Thoracic aorta (tissue), 2 donors: ENCODE measurements at places on chromosomes 7 and 10. TPM values are rescaled to one million over a fixed set of nuclear protein-coding genes. Genes with fewer than 3 reads are reported as not detected.

DNA sequence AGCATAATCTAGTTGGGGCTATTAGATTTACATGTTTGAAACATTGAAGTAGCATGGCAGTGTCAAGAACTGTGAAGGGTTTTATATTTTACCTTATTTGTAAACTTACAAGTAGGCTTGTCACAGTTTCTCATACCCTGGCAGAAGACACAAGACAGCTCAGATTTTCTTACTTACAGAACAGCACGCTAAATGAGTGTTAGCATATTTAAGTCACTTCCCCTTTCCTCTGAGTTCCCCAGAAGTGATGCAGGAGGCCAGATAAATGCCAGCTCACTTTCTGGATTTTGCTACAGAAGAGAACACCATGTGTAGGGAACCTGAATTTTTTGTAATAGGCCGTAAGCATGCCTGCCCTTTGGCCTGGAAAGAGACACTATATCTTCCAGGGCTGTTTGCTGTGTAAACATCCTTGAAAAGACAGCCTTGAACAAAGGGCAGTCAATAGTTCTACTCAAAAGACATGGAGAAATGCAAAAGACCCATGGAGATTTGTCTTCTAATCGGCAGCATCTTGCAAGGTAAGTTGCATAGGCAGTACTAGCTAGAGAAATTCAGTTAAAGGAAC lies 279.1 kb downstream of the PHF14 start:
- no peak overlapping the region for H3K4me3 ChIP-seq
- no peaks in the 10 kb centered on the region for H3K36me3 ChIP-seq

- H3K27me3 ChIP-seq = no peaks in the 10 kb centered on the region
- H3K4me3 ChIP-seq = peak overlapping the region; percentile 17
- DNase-seq = no peak
- H3K4me1 ChIP-seq = peaks cover 51% of the 10 kb centered on the region
These were observed 115.4 kb downstream of the ARID5B start for GRCh38 chr10:62016623-62017490.

DNA sequence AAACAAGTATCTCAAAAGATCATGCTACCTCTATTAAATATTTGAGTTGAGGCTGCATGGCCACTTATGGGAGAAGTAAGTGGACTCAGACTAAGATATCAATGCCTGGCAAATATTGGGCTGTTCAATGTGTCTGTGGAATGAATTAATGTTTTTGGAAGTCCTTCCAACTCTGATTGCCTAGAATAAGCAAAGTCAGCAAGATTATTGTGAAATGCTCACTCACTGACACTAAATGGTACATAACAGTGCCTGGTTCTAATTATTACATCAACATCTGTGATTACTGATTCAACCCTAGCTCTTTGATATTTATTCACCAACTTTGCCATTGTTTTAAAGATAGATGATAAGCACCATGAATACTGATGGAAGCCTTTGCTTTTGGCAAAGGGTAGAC lies 45.5 kb upstream of the HDAC9 start:
- H3K4me3 ChIP-seq = no peak overlapping the region
- H3K27ac ChIP-seq = no peak overlapping the region
- no peaks in the 10 kb centered on the region for H3K4me1 ChIP-seq
- H3K36me3 ChIP-seq = no peaks in the 10 kb centered on the region

- DNase-seq = no peak
- H3K27me3 ChIP-seq = no peaks in the 10 kb centered on the region
- no peak overlapping the region for H3K27ac ChIP-seq
- H3K4me3 ChIP-seq = no peak overlapping the region
These were observed 462.9 kb upstream of the ZMIZ1 start for GRCh38 chr10:78605800-78606350.

DNA sequence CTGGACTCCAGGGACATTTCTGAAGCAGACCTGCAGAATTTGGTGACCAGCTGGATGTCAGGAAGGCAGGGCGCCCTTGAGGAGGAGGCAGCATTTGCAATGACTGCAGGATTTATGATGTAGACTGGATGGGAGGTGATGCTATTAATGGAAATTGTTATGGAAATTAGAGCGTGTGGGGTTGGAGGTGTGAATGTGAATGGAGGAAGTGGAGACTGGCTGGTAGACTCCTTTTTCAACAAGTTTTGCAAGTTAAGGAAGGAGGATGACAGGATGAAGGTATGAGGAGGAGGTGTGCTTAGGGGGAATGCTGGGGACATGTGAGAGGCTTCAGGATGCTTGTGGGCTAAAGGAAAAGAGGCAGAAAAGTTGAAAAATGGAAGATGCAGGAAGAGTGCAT lies 137.0 kb downstream of the TMEM178B start:
- H3K27me3 ChIP-seq = no peaks in the 10 kb centered on the region
- H3K27ac ChIP-seq = no peak overlapping the region
- no peak for DNase-seq
- H3K4me3 ChIP-seq = no peak overlapping the region
- no peaks in the 10 kb centered on the region for H3K36me3 ChIP-seq

DNA sequence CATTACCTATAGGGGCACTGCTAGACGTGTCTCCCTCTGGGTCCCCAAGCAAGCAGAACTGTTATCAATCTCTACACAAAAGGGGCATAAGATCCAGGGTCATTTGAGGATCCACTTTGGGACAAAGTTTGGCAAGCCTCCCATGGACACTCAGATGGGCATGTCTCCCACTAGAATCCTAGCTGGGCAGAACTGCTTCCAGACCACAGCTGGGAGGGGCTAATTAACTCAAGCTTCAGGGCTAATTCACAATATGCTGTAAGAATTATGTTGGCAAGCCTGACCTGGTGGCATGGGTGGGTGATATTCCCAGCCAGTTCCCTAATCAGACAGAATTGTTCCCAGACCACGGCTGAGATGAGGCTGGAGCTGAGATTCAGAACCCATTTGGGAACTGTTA lies 738.4 kb upstream of the FZD8 start:
- H3K36me3 ChIP-seq = no peaks in the 10 kb centered on the region
- H3K4me1 ChIP-seq = peaks cover 4% of the 10 kb centered on the region
- H3K27me3 ChIP-seq = no peaks in the 10 kb centered on the region

GIMAP4 gene
- 29.3 TPM for total RNA-seq
